Colonic mucosa (tissue), 4 donors: ENCODE measurements at places on chromosomes 3 and 15. TPM values are rescaled to one million over a fixed set of nuclear protein-coding genes. Genes with fewer than 3 reads are reported as not detected.

PLSCR5 gene
- not detected for total RNA-seq

FMN1 gene
- 23.5 TPM for total RNA-seq

GRCh38 chr3:123383091-123384053, 65.5 kb downstream of the ADCY5 start:
- H3K4me1 ChIP-seq: no peaks in the 10 kb centered on the region
- H3K27ac ChIP-seq: no peak overlapping the region
- H3K27me3 ChIP-seq: no peaks in the 10 kb centered on the region

- no peaks in the 10 kb centered on the region for H3K27me3 ChIP-seq
- no peak for DNase-seq
- peaks cover 4% of the 10 kb centered on the region for H3K4me1 ChIP-seq
- H3K27ac ChIP-seq: peak overlapping the region; percentile 4
These were observed 23.8 kb downstream of the LYSMD4 start for GRCh38 chr15:99709243-99709986.

DNA sequence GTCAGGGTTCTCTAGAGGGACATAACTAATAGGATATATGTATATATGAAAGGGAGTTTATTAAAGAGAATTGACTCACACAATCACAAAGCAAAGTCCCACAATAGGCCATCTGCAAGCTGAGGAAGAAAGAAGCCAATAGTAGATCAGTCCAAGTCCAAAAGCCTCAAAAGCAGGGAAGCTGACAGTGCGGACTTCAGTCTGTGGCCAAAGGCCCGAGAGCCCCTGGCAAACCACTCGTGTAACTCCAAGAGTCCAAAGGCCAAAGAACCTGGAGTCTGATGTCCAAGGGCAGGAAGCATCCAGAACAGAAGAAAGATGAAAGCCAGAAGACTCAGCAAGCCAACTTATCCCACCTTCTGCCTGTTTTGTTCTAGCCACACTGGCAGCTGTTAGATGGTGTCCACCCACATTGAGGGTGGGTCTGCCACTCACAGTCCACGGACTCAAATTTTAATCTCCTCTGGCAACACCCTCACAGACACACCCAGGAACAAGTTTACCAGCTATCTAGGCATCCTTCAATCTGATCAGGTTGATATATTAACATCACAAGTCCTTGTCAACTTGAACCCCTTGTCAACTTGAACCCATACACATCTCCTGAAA, 54.2 kb upstream of the ACAD9 start:
- no peak overlapping the region for H3K27ac ChIP-seq
- no peak overlapping the region for H3K4me3 ChIP-seq
- H3K4me1 ChIP-seq: no peaks in the 10 kb centered on the region
- H3K36me3 ChIP-seq: no peaks in the 10 kb centered on the region
- no peak for DNase-seq
- no peaks in the 10 kb centered on the region for H3K27me3 ChIP-seq

DNA sequence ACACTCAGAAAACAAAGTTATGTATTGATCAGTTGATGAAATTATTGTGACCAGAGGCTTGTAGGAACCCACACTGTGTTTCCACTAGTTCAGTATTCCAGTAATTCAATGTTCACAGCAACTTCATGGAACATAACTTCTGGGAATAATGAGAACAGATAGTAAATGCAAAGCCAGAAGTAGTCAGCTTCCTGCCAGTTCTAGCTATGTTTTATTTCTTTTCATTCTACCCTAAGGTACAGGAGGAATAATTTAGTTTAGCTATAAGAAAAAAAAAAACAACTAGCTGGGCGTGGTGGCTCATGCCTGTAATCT, 48.6 kb downstream of the ARHGEF26 start:
- H3K4me1 ChIP-seq: no peaks in the 10 kb centered on the region
- DNase-seq: no peak
- H3K27ac ChIP-seq: no peak overlapping the region
- H3K27me3 ChIP-seq: no peaks in the 10 kb centered on the region
- no peaks in the 10 kb centered on the region for H3K36me3 ChIP-seq
